Kidney tubule cell (primary cell): ENCODE measurements at places on chromosomes 5 and 9.

GRCh38 chr5:39648848-39649227 lies 224.1 kb upstream of the DAB2 start:
- peak; percentile 90 for DNase-seq

DNA sequence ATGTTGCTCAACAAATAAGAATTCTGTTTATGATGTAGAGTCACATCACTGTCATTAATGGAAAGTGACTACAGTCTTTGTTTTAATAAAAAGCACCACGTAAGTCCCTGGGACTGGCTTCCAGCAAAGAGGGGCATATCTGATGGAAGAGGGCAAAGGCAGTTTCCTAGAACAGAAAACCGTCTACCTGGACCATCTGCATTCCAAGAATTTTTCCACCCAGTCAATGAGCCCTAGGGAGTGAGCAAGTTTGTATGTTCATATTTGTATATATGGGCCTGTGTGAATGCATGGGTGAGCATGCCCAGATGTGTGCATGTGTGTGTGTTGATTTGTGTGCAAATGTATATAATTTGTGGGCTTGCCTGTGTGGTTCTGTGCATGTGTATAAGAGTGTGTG lies 156.8 kb upstream of the SEMA6A start:
- DNase-seq: no peak

GRCh38 chr5:149810856-149811255 lies 80.7 kb downstream of the PPARGC1B start:
- no peak for DNase-seq

DNA sequence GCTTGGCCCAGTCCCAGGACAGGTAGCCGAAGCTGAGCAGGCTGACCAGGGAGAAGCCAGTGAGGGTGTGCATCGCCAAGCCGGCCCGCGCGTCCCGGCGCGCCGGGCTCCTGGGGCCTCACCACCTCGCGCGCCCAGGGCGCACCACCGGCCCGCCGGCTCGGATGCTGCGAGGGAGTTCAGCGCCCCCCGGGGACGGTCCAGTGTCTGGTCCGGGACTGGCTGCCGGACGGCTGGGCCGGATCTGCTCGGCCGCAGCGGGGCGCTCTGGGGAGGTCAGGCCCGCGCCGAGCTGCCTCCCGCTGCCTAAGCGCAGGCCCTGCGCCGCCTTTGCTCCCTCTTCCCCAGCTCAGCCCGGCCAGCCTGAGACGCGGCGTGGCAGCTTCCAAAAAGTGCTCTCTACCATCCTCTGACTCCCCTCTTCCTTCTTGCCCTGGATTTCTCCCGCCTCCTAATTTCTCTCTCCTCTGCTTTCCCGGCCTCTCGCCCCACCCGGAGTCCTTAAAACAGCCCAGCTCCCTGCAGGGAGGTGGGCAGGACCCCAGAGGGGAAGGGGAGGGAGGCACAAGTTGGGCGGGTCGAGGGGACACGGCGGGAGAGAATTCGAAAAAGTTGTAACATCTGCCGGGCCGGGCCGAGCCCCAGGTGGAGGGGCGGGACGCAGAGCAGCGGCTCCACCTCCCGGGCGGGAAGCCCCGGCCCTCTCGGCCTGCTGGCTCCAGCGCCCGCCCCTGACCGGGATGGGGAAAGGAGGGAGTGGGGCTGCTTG lies at the start of gene ARSI:
Gene ARSI (minus strand): TSS at position 605 of the 769 bp plus-strand sequence. CDS start 532 bp downstream, at position 73.
- DNase-seq: peak; percentile 65

DNA sequence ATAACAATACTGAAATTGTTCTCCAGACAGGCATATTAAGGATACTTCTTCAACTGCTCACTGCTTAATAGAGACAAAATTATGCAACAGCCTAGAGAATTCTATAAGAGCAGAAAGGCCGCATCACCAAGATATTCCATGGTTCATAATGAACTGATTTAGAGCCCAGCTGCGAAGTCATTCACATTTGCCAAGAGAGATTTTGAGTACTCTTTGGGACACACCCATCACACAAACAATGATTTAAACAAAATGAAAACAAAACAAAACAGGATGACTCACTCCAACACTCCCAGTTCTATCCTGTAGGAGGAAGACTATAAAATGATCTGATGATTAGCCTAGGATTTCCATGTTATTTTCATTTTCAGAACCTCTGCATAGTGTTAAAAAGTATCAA lies 145.7 kb upstream of the GNA14 start:
- no peak for DNase-seq
